ENCODE measurements at places on chromosomes 1 and 21.

- DNase-seq, result no peak
Measured at GRCh38 chr1:20058531-20058930, 11.5 kb upstream of the PLA2G5 start.

DNA sequence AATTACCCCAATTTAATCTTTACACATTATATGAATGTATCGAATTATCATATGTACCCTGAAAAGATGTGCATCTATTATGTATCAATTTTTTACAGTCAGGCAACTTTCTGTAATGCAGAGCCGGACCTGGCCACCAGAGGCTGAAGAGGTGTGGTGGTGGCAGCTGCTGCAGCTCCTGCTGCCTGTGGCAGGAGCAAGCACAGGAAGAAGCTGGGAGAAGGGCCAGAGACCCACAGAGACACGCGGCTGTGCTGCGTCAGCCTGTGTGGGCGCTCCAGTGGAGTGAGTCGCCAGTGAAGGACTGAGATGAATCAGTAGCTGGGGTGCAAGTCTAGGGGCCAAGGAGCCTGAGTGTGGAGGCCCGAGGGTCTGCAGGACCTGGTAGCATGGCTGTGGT lies 74.3 kb upstream of the COG2 start:
- no peak for DNase-seq

DNA sequence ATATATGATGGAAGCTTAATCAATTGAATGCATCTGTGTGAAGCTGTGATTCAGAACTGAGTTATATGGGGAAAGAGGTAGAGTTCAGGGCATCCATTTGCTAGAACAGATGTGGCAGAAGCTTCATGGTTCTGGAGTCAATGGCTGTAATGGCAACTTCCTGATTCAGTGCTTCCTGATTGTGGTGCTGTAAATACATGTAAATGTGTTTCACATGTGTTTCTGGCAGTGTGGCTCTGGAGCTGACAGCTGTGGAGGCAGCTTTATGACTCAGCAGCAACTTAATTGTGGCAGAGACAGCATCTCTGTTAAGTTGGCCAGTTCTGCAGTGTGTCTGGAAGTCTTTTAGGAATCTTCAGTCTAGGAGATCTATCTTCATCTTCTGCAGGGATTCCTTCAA lies 226.6 kb upstream of the ZRANB2 start:
- peak; percentile 19 for DNase-seq

DNA sequence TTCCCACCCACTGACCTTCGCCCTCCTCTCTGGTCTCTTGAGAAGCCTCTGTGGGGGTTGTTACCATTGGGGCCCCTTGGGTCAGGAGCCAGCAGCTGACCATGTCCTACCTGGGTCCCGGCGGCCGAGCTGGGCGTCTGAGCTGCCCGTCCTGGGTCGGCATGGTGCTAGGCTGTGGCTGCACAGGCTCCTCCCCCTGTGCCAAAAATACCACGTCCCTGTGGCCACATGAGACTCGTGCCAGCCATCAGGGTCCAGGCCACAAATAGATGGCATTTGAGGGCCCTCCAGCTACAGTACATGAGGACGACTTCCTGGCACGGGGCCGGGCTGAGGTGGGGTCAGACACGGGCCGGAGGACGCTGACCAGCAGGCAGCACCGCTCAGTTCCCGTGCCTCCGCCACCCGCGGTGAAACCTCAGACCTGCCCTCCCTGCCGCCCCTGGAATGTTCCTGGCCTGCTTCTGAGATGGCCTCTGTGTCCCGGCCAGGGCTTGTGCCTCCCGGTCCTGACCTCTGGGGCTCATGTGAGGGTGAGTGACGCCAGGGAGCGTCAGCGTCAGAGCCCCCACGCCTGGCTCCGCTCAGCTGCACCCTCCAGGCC lies at the start of gene PERM1:
PERM1 (minus strand) TSS at position 139 of the 604 bp plus-strand sequence. CDS start 1,064 bp downstream, outside the sequence.
- DNase-seq, result no peak

DNA sequence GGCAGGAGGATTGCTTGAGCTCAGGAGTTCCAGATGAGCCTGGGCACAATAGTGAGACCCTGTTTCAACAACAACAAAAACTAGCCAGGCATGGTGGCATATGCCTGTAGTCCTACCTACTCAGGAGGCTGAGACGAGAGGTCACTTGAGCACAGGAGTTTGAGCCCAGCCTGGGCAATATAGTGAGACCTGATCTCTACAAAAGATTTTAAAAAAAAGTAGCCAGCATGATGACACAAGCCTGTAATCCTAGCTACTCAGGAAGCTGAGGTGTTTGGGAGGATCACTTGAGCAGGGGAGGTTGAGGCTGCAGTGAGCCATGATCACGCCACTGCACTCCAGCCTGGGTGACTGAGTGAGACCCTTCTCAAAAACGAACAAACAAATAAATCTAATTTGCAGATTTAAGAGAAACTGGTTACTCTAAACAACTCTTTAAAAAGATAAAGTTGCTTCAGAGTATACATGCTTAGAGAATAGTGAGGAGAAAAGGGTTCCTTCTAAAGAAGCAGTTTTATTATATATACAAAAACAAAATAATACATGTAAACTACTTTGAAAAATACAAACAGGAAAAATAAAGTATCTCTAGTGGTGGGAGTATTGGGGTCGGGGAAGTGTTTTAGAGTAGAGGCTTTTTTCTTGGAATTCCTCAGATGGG lies 88.4 kb downstream of the ADCY10 start:
- DNase-seq, result no peak

DNA sequence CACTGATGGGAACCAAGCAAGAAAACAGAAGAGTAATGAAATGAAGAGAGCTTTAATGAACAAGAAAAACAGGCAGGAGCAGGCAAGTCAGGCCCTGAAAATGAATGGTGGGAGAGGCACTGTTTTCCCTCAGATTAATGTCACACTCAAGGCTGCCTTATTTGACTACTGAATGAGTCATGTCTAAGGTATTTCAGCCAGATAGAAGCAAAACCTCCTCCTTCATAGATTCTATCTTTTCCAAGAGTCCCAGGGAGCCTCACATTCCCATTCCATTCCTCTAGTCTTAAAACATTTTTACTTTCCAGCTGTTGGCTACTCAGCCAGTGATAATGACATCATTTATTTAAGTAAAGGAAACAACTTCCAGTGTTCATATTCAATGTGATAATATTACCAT lies 228.4 kb upstream of the NRIP1 start:
- no peak for DNase-seq

- no peak for DNase-seq
Measured at GRCh38 chr1:168966217-168966616, 140.3 kb upstream of the ATP1B1 start.

- no peak for DNase-seq
Measured at GRCh38 chr1:164830628-164831027, 271.6 kb downstream of the PBX1 start.

DNA sequence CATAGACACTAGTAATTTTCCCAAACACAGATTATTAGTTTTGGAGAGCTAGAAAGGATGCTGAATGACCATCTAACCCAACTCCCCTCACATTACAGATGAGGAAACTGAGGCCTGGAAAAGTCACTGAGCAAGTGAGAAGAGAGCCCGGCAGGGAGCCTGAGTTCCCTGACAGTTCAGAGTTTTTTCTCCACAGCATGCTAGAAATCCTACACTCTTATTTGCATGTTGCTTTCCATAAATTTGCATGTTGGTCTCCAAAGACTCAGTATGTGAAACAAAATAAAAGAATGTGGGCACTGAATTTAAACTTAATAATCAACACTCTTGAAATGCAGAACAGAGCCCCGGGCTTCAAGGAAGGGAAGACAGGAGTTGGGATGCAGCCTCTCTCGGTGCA lies 132.3 kb downstream of the CCDC185 start:
- no peak for DNase-seq

- DNase-seq, result no peak
Measured at GRCh38 chr1:83511146-83511726, 487.7 kb downstream of the TTLL7 start.

DNA sequence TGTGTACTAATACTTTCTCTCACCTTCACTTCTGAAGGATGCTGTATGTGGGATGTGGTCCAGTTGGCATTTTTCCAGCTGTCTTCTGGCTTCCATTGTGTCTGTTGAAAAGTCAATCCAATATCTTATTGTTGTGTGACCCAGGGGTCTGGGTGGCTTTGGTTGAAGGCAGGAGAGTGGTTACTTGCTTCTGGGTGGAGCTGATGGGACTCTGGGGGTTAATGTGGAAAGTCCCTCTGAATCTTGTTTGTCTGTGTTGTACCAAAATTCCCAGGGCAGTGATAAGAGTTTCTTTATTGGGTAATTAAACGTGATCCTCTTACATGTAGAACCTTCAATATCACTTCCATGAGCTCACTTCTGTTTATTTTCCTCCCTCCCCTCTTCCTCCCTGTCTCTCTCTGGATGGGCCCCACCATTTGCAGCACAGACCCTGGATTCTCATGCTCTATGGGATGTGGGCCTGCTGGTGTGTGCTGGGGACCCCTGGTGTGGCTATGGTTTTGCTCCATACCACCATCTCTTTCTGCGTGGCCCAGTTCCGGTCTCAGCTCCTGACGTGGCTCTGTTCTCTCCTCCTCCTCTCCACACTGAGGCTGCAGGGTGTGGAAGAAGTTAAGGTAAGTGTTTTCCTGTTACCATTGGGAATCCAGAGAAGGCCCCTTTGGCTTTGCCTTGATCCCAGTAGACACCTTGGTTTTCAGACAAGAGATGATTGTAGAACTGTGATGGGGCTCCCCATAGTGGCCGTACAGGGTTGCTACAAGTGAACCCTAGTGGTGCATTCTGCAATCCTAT lies 71.5 kb downstream of the HHAT start:
- DNase-seq, result peak; percentile 82

DNA sequence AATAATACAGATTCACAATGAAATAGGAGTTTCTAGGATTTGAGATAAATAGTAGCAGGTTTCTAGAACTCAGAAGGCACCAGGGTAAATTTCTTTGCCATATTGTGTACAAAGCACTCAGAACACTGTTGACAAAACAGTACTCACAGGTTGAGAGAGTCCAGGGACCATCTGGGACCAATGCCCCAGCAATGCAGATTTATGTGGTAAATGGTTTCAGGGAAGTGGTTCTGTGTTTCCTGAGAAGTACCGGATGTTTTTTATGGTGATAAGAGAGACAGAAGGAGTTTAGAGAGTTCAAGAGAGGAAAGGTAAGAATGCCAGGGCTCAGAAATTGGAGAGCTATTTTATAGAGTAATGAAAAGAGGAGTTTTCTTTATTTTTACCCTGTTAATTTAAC lies 29.6 kb upstream of the DIPK1A start:
- DNase-seq, result no peak

GRCh38 chr1:31790140-31790539 lies 25.7 kb downstream of the SPOCD1 start:
- DNase-seq, result no peak

Measured in NCI-H1694 (cell line).